ENCODE measurements at places on chromosomes 2 and 18.
A peak's percentile ranks its signal among the peaks of the same experiment; 100 is the strongest.

- no peak for DNase-seq
Measured at GRCh38 chr2:163255086-163255485, 416.5 kb upstream of the KCNH7 start.

DNA sequence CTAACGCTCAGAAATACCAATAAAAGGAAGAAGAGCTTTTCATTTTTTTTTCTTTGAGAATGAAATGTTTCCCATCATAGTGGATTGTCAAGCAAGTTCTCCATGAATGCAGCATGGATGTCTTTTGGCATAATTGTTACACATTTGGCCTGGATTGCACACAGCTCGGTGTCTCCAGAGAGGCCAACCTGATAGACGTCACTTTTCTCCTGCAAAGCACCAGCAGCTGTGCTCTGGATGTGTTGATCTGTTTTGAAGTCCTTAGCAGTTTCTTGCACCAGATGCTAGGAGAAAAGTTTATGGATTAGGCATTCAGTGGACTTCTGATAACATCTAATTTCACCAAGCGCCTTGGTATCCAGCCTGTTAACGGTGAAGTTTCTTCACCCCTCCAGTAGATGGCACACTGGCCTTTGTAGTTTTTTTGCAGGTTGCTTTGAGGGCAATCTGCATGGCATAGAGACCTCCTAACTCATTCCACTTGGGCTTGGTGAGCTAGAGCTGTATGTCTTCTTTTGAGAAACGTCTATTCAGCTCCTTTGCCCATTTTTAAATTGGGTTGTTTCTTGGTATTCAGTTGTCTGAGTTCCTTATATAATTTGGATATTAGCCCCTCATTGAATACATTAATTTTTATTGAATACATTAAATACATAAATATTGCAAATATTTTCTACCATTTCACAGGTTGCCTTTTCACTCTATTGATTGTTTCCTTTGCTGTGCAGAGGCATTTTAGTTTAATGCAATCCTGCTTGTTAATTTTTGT is 59.7 kb downstream of the PTH2R start:
- DNase-seq: peak; percentile 34

DNA sequence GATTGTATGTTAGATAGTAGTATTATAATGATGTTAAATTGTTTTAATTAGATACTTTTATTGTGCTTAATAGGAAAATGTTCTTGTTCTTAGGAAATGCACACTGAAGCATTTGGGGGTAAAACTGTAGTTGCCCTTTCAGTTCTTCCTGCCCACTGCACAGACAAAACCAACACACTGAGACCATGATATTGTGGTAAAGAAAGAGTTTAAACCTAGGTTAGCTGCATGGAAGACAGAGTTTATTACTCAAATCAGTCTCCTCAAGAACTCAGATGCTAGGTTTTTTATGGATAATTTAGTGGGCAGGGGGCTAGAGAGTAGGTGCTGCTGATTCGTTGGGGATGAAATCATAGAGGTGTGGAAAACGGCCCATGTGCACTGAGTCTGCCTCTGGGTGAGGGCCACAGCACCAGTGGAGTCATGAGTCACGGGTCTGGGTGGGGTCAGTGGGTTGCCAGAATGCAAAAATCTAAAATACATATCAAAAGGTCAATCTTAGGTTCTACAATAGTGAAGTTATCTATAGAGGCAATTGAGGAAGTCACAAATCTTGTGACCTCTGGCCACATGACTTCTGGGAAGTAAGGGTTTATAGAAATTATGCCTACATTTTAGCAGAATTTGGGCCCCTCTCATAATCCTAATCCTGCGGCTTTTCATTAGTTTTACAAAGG is 283.4 kb upstream of the FBXO11 start:
- no peak for DNase-seq

DNA sequence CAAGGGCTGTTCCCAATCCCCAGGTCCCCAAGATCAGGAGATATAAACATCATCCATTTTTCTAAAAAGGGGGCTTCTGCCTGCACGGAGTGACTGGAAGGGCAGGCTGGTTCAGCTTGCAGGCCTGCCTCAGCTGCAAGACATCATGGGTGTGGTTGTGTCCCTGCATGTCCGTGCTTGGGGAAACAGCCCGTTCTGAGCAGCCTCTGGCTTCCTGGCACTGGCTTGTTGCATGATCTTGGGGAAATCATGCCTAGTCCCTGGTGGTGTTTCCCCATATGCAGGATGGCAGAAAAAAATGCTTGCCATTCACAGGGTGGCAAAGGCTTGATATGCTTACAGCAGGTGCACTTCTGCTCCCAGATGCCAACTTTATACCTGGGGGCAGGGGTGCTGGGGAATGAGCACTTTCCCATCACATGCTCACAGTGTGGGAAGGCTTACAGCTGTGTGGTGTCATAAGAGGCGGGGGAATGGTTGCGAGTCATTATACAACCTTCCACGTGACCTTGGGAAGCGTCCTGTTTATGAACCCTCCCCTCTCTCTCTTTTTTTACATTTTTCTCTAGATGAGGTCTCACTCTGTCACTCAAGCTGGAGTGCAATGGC is 7.2 kb downstream of the PCARE start:
- DNase-seq: no peak

- no peak for DNase-seq
Measured at GRCh38 chr2:198141726-198142125, 337.3 kb downstream of the PLCL1 start.

DNA sequence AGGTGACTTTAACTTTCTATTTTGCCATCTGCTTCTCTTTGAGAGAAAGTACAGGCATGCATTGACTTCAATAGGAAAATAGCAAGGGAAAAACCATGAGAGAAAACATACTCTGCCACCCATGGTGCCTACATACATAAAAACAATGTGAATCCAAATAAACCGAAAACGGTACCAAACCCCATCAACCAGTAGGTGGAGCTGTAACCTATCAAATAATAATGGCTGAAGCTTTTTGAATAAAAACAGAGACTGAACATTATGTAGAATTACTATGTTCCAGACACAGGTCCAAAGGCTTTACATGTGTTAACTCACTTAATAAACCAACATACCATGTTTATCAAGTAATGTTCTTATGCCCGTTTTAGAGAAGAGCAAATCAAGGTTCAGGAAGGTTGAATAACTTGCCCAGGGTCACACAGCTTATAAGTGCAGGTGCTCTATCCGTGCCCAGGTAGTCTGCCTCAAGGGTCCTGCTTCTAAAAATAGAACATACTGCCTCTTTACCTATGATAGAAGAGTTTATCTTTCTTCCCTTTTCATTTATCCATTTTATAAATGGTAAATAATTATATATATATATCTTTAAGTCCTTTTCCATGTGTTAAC is 293.9 kb upstream of the SYT4 start:
- peak; percentile 40 for DNase-seq

DNA sequence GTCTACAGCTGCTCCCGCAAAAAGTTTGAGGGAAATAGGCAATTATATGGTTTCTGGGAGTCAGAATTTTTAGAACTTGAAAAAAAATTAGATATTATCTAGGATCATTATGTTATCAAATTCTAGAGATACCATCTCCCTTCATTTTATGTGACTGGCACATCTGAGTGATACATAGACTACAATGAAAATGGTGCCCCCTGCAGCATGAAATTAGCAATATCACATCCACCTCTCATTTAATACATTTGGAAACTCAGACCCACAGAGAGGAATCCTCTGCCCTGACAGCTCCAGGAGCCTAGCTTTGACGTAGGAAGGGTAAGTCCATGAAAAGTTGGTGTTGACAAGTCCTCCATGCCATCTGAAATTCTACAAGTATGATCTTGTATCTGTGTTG is 381.6 kb downstream of the SUCLG1 start:
- peak; percentile 5 for DNase-seq

DNA sequence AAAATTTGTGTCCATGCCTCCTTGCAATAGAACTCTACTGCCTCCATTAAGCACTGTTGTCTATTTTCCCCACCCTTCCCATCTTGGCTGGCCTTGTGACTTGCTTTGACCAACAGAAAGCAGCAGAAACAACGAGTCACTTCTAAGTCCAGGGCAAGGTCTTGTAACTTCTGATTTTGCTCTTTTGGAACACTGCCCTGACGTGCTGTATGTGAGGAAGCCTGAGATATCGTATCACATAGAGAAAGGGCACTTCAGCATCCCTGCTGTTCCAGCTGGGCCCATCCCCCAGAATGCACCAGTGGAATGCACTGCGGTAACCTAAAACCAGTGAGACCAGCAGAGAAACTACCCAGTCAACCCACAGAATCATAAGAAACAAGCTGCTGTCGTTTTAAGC is 28.1 kb downstream of the NCKAP1 start:
- DNase-seq: no peak

GRCh38 chr2:167890739-167891138 is 356.7 kb downstream of the STK39 start:
- DNase-seq: no peak

- no peak for DNase-seq
Measured at GRCh38 chr2:926259-926793, 24.3 kb upstream of the SNTG2 start.

- peak; percentile 66 for DNase-seq
Measured at GRCh38 chr2:48531141-48531648, 1.2 kb downstream of the STON1 start.

- DNase-seq: peak; percentile 57
Measured at GRCh38 chr18:50009773-50010335, 185.1 kb downstream of the MYO5B start.

DNA sequence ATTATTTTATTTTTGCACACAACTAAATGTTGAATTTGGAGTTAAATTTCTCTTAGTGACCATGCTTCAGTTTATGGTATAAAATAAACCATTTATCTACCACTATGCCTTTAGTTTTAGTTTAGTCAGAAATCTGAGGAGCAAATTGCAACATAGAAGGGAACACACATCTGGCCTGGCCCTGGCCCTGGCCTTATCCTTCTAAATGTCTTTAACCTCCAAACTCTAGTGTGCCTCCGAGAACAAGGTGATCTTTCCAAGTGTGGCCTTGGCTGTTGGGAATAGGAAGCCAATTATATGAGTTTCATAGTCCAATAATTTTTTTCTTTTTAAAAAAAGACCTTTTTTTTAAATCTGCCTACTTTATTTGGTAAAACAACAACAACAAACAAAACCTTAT is 31.8 kb upstream of the GREB1L start:
- DNase-seq: no peak

- peak; percentile 71 for DNase-seq
Measured at GRCh38 chr18:7272311-7273049, 41.6 kb downstream of the LRRC30 start.

DNA sequence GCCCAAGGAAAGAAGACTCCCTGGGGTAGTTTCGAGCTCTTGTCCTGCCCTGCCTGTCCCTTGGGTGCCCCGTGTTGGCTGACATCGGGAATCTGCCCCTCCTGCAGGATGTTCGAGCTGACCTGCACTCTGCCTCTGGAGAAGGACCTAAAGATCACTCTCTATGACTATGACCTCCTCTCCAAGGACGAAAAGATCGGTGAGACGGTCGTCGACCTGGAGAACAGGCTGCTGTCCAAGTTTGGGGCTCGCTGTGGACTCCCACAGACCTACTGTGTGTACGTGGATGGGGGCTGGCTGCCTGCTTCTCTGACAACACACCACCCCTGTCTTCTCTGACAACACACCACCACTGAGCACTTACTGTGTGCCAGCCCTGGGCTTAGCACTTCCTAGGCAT is 210.8 kb downstream of the DYSF start:
- no peak for DNase-seq

- no peak for DNase-seq
Measured at GRCh38 chr18:23857756-23858155, 156.8 kb upstream of the TTC39C start.

GRCh38 chr2:195468771-195469170 is 188.3 kb upstream of the SLC39A10 start:
- DNase-seq: no peak

- DNase-seq: no peak
Measured at GRCh38 chr2:143410082-143410897, 281.1 kb downstream of the ARHGAP15 start.

GRCh38 chr18:52387175-52387574 is 47.2 kb downstream of the DCC start:
- no peak for DNase-seq

GRCh38 chr18:303607-304006 is 35.8 kb upstream of the THOC1 start:
- no peak for DNase-seq

DNA sequence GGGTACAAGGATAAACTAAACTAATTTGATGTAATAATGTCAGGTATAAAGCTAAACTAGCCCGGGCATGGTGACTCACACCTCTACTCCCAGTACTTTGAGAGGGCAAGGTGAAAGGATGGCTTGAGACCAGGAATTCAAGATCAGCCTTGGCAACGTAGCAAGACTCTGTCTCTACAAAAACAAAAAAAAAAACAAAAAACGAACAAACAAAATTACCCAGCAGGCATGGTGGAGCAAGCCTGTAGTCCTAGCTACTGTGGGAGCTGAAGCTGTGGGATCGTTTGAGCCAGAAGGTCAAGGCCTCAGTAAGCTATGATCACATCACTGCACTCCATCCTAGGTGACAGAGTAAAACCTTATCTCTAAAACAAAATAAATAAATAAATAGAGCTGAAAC is 131.8 kb upstream of the KYNU start:
- no peak for DNase-seq

DNA sequence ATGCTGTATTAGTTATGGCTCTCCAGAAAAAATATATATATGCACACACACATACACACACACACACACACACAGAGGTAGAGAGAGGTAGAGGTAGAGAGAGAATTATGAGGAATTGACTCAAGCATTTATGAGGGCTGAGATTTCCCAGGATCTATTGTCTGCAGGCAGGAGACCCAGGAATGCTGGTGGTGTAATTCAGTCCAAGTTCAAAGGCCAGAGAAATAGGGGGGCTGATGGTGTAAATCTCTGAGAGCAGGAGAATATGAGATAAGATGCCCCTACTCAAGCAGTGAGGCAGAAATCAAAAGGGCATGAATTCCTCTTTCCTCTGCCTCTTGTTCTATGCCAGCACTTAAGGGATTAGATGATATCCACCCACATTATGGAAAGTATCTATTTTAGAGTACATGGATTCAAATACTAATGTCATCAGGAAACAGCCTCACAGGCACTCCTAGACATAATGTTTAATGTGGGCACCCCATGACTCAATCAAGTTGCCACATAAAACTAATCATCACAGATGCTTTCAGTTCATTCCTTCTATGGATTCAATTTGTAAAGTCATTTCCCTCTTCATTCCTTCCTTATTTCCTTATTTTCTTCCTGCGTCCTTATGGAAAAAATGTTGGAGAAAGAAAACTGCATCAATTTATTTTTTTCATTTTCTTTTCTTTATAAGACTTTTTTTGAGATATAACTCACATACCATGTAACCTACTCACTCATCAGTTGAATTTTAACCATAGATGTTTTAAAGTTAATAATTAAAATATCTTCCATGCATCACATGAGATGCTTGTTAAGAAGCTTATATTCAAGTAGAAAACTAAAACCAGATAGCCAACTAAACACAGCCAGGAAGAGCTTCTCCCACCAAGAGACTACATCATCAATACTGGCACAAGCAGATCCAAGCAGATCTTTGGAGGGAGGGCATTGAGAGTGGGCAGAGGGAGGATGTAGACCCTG is 406.2 kb downstream of the MBD2 start:
- no peak for DNase-seq

DNA sequence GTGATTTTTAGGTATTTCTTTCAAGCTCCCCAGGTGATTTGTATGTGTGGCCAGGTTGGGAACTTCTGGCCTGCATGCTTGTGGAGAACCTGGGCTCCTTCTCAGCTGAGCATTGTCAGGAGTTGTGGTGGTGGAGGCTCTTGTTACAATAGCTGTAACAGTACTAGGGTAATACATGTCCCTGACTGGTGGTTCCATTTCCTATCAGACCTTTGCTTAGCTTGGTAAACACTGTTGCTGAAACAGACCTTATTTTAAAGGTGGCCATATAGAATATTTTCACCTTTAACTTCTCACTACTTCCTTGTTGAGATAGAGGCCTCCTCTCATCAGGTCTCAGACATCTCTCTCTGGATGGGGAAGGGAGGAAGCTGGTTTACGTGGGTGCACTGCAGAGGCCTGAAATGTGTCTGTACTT is 79.2 kb downstream of the SETBP1 start:
- no peak for DNase-seq

Measured in SK-N-SH (cell line).